Calu3 (cell line): ENCODE measurements at places on chromosomes 16 and 17. TPM values are rescaled to one million over a fixed set of nuclear protein-coding genes. Genes with fewer than 3 reads are reported as not detected.

The TMED6 gene
- 1.4 and 1.7 TPM in 2 replicates for total RNA-seq

The SDK2 gene
- 0.07 TPM in 1 of 2 replicates, not detected in the other for total RNA-seq

The AURKB gene
- 66.8 and 78.9 TPM in 2 replicates for total RNA-seq

The MYH8 gene
- total RNA-seq = not detected in 2 replicates

The BTBD17 gene
- not detected in 2 replicates for total RNA-seq

- H3K27me3 ChIP-seq = no peaks in the 10 kb centered on the region
- no peak for DNase-seq
- H3K4me3 ChIP-seq = no peak overlapping the region
- H3K4me1 ChIP-seq = peaks cover 20% of the 10 kb centered on the region
- peaks cover 14% of the 10 kb centered on the region for H3K36me3 ChIP-seq
- no peak overlapping the region for H3K27ac ChIP-seq
Measured at GRCh38 chr17:48842746-48843145, 11.9 kb downstream of the CALCOCO2 start.

GRCh38 chr16:20247076-20247475 lies 80.2 kb downstream of the GP2 start:
- no peak overlapping the region for H3K27ac ChIP-seq
- H3K4me3 ChIP-seq = no peak overlapping the region
- H3K4me1 ChIP-seq = no peaks in the 10 kb centered on the region

- peaks cover 53% of the 10 kb centered on the region for H3K36me3 ChIP-seq
- DNase-seq = no peak
- no peak overlapping the region for H3K4me3 ChIP-seq
- H3K27ac ChIP-seq = no peak overlapping the region
Measured at GRCh38 chr16:24816688-24817087, 29.1 kb upstream of the SLC5A11 start.

- H3K4me3 ChIP-seq = peak overlapping the region; percentile 24
- peak overlapping the region; percentile 34 for H3K27ac ChIP-seq
- peaks cover 10% of the 10 kb centered on the region for H3K27me3 ChIP-seq
- no peaks in the 10 kb centered on the region for H3K36me3 ChIP-seq
- H3K4me1 ChIP-seq = peaks cover 18% of the 10 kb centered on the region
Measured at GRCh38 chr16:29710227-29711219, 31.5 kb downstream of the QPRT start.

DNA sequence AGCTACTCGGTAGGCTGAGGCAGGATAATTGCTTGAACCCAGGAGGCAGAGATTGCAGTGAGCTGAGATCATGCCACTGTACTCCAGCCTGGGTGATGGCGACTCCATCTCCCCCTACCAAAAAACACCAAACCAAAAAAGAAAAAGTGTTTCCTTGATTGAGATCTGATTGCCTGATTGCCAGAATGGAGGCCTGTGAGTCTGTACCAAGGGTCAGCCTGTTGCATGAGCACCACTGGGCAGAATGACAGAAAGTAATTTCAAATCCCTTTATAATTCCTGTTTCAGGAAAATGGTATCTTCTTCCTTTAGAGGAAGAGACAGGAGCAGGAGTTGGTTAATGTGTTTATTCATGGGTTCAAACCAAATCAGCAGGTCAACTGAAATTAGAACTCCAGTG lies 8.5 kb downstream of the UBN1 start:
- DNase-seq = no peak
- no peak overlapping the region for H3K4me3 ChIP-seq
- peaks cover 36% of the 10 kb centered on the region for H3K4me1 ChIP-seq
- peaks cover 49% of the 10 kb centered on the region for H3K36me3 ChIP-seq

DNA sequence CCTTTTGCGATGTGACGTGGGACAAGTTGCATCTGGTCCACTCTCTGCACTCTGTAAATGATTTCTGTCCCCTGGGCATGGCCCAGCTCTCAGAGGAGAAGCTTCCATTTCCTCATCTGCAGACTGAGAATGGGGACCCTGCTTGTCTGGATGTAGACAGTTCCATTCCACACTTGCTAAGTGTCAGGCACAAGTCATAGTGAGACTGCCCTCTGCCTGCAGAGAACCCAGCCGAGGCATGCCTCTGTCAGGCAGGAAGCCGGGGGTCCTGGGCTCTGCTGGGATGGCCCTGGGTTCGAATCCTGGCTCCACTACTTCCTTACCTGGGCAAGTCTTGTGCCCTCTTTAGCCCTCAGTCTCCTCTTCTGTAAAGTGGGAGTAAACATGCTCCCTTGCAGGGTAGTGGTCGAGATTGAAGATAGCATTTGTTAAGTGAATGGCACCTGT lies 4.1 kb downstream of the MAP2K3 start:
- peak overlapping the region; percentile 98 for H3K27ac ChIP-seq
- H3K36me3 ChIP-seq = peaks cover 81% of the 10 kb centered on the region
- H3K27me3 ChIP-seq = no peaks in the 10 kb centered on the region

DNA sequence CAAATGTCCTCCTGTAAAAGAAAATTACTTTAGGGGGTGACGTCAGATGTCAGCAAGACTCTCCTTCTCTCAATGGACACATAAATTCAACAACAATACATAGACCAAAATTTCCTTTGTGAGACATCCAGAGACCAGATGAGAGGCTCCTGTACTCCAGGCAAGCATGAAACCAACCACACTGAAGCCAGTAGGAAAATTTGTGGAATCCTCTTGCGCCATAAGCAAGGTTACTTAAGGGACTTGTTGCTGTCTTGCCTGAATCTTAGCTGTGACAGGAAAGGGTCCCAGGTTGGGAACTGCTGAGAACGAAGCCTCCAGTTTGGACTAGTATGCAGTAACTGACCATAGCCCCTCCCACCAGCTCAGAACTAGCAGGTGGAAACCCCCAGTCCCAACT lies 56.0 kb downstream of the CEP112 start:
- no peaks in the 10 kb centered on the region for H3K27me3 ChIP-seq
- no peaks in the 10 kb centered on the region for H3K36me3 ChIP-seq
- DNase-seq = no peak
- no peak overlapping the region for H3K4me3 ChIP-seq

DNA sequence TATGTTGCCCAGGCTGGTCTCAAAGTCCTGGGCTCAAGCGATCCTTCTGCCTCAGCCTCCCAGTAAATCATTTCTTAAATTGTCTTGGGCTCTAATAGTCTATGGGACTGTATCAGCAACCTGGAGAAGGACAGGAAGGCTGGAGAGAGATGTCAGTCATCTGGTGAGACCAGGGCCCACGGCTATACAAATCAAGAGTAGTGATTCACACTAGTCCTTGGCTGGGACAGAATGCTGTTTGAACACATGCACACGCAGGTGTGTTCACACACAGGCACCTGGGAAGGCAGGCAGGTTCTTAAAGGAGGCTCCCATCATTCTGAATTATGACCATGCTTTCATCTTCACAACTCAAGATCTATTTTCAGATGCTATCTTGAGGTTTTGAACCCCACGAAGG lies 14.1 kb downstream of the NQO1 start:
- no peak for DNase-seq
- H3K36me3 ChIP-seq = peaks cover 96% of the 10 kb centered on the region
- H3K4me3 ChIP-seq = no peak overlapping the region
- no peak overlapping the region for H3K27ac ChIP-seq
- peaks cover 25% of the 10 kb centered on the region for H3K4me1 ChIP-seq

DNA sequence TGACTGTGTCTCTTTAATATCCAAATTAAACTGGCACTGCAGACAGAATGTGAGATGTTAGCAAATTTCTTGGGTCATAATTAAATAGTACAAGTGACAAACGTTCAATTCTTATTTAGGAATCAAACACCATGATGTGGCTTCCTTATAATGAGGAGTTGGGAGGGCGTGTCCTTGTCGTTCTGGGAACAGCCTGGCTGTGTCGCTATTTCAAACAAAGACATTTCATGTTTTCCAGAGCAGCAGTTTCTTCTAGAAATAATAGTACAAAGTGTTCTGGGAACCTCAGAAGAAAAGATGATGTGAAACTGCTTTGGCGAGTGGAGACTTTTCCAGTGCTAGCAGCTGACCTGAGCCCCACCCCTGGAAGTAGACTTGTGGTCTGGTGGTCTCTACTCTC lies 301.7 kb upstream of the N4BP1 start:
- no peak overlapping the region for H3K27ac ChIP-seq
- H3K36me3 ChIP-seq = no peaks in the 10 kb centered on the region
- no peak overlapping the region for H3K4me3 ChIP-seq
- H3K27me3 ChIP-seq = peaks cover 56% of the 10 kb centered on the region
- DNase-seq = no peak

- H3K4me3 ChIP-seq = peak overlapping the region; percentile 30
- H3K27ac ChIP-seq = no peak overlapping the region
- peak; percentile 16 for DNase-seq
- peaks cover 6% of the 10 kb centered on the region for H3K36me3 ChIP-seq
- peaks cover 47% of the 10 kb centered on the region for H3K4me1 ChIP-seq
Measured at GRCh38 chr16:4019371-4019791, 96.9 kb downstream of the ADCY9 start.

- no peak overlapping the region for H3K4me3 ChIP-seq
- H3K27me3 ChIP-seq = no peaks in the 10 kb centered on the region
- H3K36me3 ChIP-seq = peaks cover 72% of the 10 kb centered on the region
- peaks cover 86% of the 10 kb centered on the region for H3K4me1 ChIP-seq
Measured at GRCh38 chr17:77446940-77447634, 306.3 kb downstream of the SEC14L1 start.

DNA sequence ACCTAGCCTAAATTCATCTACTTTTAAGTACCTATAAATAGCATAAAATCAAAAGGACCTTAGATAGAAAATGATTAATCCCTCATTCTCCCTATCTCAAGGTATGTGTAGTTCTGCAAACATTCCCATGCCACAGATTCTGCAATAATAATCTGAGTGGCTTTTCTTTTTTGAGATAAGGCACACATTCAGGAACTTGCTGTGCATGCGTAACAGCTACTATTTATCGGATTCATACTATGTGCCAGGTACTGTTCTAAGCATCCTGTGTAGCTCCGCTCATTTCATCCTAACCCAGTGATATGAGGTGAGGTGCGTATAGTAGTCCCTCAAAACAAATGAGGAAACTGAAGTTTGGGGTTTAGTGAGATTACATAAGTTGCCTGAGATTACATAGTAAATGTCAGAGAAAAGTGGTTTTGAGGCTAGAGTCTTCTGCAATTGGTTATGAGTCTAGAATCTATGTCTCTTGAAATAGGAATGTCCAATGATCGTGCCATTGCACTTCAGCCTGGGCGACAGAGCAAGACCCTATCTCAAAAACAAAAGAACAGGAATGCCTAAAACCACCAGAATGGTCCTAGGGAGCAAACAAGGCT lies 2.0 kb upstream of the ZNF263 start:
- H3K4me1 ChIP-seq = peaks cover 10% of the 10 kb centered on the region
- no peak overlapping the region for H3K27ac ChIP-seq
- no peak for DNase-seq
- peaks cover 45% of the 10 kb centered on the region for H3K36me3 ChIP-seq
- peak overlapping the region; percentile 90 for H3K4me3 ChIP-seq

- no peak overlapping the region for H3K4me3 ChIP-seq
- peaks cover 2% of the 10 kb centered on the region for H3K36me3 ChIP-seq
- H3K4me1 ChIP-seq = no peaks in the 10 kb centered on the region
Measured at GRCh38 chr16:46701615-46702014, 12.2 kb downstream of the ORC6 start.

GRCh38 chr17:41678411-41678906 lies 10.2 kb upstream of the EIF1 start:
- no peaks in the 10 kb centered on the region for H3K27me3 ChIP-seq
- peak; percentile 75 for DNase-seq
- H3K36me3 ChIP-seq = peaks cover 28% of the 10 kb centered on the region

GRCh38 chr17:17285951-17286350 lies 4.9 kb upstream of the COPS3 start:
- H3K4me3 ChIP-seq = no peak overlapping the region
- peaks cover 11% of the 10 kb centered on the region for H3K36me3 ChIP-seq

DNA sequence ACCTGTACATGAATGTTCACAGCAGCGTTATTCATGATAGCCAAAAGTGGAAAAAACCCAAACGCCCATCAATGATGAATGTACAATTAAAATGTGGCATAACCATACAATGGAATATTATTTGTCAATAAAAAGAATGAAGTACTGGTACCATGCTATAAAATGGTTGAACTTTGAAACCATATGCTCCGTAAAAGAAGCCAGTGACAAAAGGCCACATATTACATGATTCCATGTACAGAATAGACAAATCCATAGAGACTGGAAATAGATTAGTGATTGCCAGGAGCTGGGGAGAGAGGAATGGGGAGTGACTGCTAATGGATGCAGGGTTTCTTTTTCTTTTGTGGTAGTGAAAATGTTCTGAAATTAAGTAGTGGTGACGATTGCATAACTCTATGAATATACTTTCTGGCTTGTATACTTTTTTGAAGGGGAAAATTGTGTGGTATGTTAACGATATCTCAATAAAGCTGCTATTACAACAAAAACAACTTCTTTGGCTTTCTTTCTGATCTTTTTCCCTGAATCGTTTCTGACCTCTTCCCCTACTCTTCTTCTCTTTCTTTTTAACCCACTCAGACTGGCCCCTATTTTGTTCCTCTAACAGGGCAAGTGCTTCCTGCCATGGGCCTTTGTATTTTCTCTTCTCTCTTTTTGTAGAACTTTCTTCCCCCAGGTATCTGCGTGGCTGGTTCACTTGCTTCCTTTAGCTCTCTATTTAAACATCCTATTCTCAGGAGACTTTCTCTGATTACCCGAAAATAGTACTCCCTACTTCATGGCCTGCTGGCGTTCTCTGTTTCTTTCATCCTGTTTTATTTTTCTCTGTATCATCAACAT lies 67.9 kb downstream of the FTO start:
- no peak overlapping the region for H3K27ac ChIP-seq
- H3K27me3 ChIP-seq = no peaks in the 10 kb centered on the region
- no peak overlapping the region for H3K4me3 ChIP-seq
- H3K36me3 ChIP-seq = no peaks in the 10 kb centered on the region
- DNase-seq = no peak

DNA sequence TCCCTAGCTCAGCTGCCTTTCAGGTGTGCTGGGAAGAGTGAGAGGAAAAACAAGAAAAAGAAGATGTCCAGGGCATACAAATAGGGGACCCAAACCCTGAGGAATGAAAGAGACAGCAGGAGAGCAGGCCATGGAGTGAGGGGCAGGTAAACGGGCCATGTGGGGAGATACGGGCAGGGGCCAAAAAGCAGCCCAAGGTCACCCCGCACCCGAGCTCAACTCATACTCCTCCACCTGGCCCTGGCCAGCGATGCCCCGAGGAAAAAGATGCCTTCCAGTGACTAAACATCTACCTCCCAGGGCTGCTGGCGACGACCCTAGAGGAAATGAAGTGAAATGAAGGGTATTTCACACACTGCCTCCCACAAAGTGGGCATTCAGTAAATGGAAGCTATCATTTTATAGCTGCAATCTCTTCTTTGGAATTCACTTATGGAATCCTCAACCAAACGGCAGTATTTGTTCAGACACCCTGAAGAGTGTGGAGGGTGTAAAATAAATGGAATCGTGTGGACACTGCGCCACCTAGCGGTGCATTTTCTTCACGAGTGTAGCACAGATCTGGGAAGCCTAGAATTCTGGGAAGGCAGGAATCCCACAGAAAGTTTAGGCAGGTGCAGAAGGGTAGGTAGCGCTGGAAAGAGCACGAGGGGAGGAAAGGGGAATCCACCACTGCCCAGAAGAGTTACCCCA lies 14.9 kb downstream of the ELAC2 start:
- H3K4me3 ChIP-seq = no peak overlapping the region
- peak; percentile 60 for DNase-seq
- peaks cover 17% of the 10 kb centered on the region for H3K36me3 ChIP-seq
- no peak overlapping the region for H3K27ac ChIP-seq
- no peaks in the 10 kb centered on the region for H3K4me1 ChIP-seq

GRCh38 chr17:6914711-6915110 lies 81.1 kb upstream of the ALOX12 start:
- H3K4me3 ChIP-seq = no peak overlapping the region
- H3K4me1 ChIP-seq = peaks cover 13% of the 10 kb centered on the region
- H3K36me3 ChIP-seq = no peaks in the 10 kb centered on the region
- DNase-seq = no peak

- no peak for DNase-seq
- no peaks in the 10 kb centered on the region for H3K36me3 ChIP-seq
- H3K4me3 ChIP-seq = no peak overlapping the region
Measured at GRCh38 chr16:54411544-54411943, 125.0 kb upstream of the IRX3 start.
